ENCODE measurements at places on chromosomes 13 and 19.

GRCh38 chr13:24747248-24748060 is 16.5 kb upstream of the RNF17 start:
- DNase-seq = no peak

DNA sequence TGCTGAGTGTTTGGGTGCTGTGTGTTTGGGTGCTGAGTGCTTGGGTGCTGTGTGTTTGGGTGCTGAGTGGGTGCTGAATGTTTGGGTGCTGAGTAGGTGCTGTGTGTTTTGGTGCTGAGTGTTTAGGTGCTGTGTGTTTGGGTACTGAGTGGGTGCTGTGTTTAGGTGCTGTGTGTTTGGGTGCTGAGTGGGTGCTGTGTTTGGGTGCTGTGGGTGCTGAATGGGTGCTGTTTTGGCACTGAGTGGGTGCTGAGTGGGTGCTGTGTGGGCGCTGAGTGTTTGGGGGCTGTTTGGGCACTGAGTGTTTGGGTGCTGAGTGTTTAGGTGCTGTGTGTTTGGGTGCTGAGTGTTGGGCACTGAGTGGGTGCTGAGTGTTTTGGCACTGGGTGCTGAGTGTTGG is 48.5 kb upstream of the F7 start:
- no peak for DNase-seq

DNA sequence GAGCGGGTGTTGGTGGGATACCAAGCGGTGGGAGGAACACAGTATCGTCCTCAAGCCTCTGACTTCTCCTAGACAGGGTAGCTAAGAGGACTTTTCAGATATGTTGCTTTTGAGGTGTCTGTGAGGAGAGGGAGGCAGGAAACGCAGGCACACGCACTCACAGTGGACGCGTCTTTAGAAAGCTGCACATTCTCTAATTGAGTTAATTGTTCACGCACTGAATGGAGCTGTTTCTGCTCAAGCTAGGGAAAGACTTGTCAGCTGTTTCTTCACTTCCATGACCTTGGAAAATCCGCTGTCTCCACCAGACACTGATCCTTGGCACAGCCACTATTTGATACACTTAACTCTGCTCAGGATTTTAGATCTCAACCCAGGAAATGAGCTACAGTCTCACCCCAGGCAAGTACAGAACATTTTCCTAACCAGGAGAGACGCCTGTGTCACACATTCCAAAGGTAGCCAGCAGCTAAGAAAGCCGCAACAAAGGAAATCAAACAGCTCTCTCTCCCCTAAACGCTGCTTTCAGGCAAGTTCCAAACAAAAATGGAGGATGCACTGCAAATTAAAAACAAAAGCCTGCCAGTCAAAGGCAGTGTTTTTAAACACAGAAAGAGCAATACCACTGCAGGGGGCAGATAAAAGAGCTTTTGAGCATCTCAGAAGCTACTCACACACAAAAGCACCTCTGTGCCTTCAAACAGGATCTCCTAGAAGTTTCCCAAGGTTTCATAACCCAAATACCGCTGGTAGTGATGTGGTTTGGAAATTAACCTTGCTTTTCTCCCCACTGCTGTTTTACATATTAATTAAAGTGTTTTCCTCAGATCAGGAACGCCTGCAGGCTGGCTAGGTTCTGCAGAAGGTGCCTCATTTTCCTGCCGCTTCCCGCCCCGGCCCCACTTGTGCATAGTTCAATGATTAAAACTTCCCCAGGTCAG is 57.3 kb downstream of the IRS2 start:
- peak; percentile 42 for DNase-seq

- no peak for DNase-seq
Measured at GRCh38 chr13:51009597-51009996, 100.0 kb downstream of the RNASEH2B start.

DNA sequence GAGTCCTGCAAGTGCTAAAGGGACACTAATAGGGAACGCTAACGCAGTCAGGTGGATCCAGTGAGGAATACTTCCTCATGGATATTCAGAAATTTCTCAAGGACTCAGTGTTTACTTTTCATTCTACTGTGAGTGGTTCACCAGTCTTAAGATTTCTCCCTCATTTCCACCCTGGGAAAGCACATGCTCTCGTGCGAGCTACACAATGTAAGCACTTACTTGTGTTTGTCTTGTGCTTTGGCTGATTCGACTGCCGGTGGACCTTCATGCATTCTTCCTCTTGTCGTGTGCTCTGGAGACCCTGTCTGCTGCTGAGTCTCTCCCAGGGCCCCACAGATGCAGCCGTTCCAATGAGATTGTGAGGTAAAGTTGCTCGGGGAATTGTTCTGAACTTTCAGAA is 180.1 kb downstream of the NUFIP1 start:
- DNase-seq = no peak

DNA sequence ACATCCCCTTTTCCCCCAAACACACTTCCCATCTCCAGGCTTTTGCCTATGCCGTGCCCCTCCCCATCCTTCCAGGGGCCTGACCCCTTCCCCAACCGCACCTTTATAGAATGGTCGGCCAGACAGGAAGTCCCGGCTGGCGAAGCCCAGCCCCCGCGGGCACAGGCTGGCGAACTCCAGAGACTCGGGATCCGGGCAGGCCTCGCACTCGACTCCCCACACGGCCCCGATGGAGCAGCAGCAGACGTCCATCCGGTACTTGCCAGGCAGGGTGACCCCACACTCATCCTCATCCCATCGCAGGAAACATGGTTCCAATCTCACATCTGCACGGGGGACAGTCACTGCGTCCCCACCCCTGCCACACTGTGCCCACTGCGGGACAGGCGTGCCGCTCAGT is 25.7 kb downstream of the FBN3 start:
- DNase-seq = no peak

DNA sequence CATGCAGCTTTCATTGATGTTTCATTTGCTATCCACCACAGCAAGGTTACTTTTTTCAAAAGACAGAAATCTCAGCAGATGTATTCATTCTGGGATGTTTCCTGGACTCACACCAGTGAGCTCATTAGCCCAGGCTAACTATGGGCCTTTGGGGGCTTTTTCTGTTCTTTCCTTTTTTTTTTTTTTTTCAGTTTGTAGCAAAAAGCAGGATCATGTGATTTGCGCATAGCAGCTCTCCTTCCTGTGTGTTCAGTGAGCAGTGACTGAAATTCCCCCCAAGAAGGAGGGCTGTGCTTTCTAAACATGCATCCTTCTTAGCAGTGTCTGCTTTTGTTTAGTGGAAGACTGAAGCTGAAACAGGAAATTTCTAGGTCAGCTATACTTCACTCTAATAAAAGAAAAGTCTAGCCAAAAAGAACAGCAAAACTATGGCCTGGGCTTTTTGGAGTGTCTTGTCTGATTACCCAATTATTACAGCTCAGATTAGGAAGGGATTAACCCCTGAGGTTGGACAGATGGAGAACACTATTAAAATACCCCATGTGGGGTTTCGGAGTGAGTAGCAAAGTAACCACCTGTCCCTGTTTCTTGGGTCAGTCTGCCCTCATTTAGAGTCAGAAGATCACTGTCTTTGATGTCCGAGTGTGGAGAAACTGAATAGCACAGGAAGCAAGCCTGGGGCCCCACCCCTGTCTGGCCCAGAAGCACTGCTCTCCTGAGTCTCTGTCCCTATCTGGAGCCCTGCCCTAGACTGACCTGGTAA is 8.9 kb upstream of the AMER2 start:
- no peak for DNase-seq

GRCh38 chr13:40176242-40176641 is 490.2 kb downstream of the FOXO1 start:
- DNase-seq = no peak

- DNase-seq = no peak
Measured at GRCh38 chr13:94595001-94595949, 677 bp downstream of the TGDS start.

- no peak for DNase-seq
Measured at GRCh38 chr19:49808711-49809159, 4.4 kb downstream of the FUZ start.

DNA sequence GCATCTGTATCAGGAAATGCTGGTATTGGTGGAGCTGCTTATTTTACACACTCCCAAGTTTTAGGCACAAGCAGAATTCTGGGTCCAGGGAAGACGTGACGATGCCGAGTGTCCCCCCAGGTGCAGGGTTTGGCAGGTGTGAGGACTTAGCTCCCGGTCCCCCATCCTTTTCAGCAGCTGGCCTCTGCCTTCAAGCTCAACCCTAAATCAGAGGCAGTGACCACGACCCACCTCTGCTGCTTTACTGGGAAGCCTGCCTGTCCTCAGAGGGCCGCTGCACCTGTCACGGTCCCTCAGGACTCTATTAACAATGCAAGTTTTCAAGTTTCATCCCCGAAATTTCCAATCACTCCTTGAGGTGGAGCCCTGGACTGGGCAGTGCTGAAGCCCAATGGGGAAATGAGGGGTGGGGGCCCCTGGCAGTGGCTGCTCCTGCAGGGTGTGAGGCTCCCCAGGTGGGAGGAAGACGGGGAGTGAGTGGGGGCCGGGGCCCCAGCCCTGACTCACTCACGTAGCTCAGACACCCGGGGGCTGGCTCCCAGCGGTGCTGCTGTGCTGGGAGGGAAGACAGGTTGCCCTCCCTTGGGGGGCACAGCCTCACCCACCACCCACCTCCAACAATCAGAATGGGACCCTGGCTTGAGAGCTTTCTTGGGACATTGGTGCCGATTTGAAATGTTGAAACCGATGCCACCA is 92.6 kb upstream of the MCF2L start:
- no peak for DNase-seq

GRCh38 chr19:18204394-18205199 is 755 bp upstream of the RAB3A start:
- no peak for DNase-seq

GRCh38 chr19:31262725-31263191 is 86.5 kb downstream of the TSHZ3 start:
- DNase-seq = no peak

DNA sequence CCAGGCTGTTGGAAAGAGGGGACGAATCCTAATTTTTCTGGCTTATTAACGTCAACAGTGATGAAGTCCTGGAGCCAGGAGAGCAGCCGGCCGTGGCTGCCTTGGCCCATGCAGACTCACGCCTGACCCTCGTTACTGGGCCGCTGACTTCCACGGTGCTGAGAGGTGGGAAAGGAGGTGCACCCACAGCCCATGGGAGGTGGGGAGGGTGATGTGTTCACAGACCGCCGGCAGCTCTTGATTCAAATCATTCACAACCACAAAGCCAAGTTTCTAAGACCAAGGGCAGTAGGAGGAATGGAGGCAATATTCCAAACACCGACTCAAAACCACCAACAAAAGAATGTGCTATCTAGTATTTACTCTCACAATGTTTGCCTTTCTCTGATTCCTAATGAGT is 24.3 kb downstream of the COL4A2 start:
- no peak for DNase-seq

DNA sequence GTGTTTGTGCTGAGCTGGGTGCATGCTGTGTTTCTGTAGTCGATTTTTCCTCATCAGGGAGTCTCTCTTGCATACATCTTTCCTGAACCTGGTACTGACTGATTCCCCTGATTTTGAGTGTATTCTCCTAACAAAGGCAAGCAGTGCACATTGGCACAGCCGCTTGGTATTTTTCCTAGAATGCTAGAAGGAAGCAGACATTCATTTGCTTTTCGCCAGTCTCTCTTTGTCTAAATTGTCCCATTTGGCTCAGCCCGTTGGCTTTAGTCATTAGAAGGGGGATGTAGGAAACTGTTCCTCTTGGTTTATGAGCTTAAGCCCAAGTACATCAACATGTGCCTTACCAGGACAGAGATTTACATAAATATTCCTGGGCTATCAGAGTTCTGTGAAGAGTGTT is 266.1 kb upstream of the TMTC4 start:
- DNase-seq = no peak

- no peak for DNase-seq
Measured at GRCh38 chr13:22275393-22275792, 604.5 kb downstream of the FGF9 start.

GRCh38 chr13:26007261-26008125 is 44.3 kb downstream of the SHISA2 start:
- no peak for DNase-seq

GRCh38 chr13:33372251-33372919 is 86.8 kb upstream of the STARD13 start:
- no peak for DNase-seq

- DNase-seq = no peak
Measured at GRCh38 chr13:49246850-49247642, 679 bp upstream of the CDADC1 start.

- no peak for DNase-seq
Measured at GRCh38 chr13:52004511-52005170, 6.6 kb downstream of the ATP7B start.

DNA sequence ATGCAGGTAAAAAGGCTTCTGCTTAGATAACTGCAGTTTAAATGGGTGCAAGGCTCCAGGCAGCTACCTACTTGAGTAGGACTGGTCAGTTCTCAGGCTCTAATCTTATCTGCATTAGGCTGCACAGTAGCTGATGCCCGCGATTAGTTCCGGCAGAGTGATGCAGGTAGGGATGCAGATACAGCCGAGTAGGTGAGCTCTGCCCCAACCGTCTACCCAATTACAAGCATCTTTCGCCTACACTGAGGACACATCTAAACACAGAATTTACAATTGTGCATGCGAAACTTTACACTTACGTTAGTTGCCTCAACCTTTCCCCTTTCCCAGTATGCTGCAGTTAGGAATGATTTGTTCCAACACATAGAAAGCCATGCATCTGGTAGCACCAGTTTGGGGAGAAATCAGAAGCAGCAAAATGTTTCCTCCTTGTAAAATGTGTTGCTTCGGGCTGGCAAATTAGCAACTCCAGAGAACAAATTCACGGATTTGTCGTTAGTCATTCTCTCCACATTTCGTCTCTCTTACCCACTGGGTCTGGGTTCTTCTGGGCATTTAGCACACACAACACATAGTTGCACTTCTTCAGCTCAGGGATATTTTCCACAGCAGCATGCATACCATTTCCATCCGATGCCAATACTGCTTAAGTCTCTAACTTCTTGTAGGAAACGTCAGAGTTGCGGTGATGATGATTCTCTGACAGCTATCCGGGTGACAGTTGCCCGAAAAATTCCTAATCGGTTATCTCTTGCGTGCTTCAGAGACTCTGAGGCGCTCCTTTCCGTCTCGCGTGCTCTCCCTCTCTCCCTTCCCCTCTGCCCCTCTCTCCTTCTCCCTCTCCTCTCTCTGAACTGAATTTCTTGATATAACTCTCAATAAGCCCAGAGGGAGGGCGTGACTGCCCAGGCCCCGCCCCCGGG is at the start of gene PCDH9:
Gene PCDH9, minus strand, starts transcription at position 856 of the 923 bp plus-strand sequence. CDS start 1,896 bp downstream, outside the sequence.
- DNase-seq = no peak
